Suppressor macrophage treated with lipopolysaccharide for 1 hour (primary cell): ENCODE measurements at places on chromosomes 16 and 17.

DNA sequence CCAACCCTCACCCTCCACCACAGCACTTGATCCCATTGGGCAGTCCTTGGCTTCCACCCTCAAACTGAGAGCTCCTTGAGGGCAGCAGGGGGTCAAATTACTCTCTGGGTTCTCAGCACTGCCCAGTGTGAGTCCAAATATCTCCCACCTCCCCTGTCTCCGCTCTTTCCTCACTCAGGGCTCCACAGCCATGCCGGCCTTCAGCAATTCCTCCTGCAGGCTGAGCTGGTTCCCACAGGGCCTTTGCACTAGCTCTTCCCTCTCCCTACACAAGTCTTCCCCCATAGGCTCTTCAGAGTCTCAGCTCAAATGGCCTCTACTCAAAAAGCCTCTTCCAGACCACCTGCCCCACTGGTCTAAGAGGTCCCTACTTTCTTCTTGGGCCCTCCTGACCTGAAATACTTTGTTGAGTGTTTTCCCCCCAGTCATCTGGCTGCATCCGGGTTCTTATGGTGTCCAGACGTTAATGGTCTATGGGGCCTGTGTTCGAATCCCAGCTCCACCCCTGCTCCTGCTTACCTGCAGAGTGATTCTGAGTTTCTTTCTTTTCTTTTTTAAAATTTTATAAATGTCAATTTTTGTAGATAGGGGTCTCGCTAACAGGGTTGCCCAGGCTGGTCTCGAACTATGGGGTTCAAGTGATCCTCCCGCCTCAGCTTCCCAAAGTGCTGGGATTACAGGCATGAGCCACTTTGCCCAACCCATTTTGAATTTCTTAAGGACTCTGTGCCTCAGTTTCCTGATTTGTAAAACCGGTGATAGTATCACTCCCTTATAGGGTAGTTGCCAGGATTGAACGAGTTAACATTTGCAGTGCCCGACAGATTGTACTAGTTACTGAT lies 973 bp upstream of the IL4R start:
- no peak for DNase-seq

- DNase-seq = no peak
Observed at GRCh38 chr16:89050868-89051311, 42.8 kb upstream of the ACSF3 start.

DNA sequence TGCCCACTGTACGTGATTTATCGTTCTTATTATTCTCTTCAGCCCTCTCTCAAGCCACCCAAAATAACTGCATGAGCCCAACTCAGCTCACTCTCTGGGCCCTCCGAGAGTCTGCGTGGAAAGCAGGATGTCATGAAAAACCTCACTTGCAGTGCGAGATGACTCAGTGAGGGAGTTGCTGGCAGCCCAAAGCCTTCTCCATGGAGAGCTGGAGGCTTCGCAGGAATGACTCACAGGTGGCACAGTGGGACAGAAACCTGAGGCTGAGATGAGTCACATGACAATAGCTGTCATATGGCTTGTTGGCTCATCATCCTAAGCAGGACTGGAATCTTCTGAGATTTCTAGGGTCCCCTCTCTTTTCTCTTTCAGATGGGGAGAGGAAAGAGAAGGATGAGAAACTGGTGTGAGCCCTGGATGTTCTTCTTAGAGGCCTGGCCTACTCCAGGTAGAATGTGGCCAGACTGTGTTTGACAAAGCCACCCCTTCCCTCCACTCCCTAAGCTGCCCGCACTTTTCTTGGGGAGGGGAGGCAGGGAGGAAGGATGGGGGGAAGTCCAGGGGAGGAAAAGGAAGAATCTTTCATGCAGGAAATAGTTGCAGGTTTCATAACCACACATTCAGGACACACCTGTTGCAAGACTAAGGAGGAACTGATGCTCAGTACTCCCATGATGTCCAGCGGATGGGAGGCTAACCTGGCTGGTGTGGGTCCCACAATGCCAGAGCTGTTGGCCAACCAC lies 160.6 kb upstream of the RPL38 start:
- DNase-seq = peak; percentile 52

GRCh38 chr16:5678371-5678770 lies 580.8 kb upstream of the EEF2KMT start:
- DNase-seq = no peak

GRCh38 chr16:727291-727977 lies 528 bp downstream of the HAGHL start:
- DNase-seq = peak; percentile 34

- no peak for DNase-seq
Observed at GRCh38 chr17:40445751-40446468, 2.7 kb downstream of the IGFBP4 start.

DNA sequence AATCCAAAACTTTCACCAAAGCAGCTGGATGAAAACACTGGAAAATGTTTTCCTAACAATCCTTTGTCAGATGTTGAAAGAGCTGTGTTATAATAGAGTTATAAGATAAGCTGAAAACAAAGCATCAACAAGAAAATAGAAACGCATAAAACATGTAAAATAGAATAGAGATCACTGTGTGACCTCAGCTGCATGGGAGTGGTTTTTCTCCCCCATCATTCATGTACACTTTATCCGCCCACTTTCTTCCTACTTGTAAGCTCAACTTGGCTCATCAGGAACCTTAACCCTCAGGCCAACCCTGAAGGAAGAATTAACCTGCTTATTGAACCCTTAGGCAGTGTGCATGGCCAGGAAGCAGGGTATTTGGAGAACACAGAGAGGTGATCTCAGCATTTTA lies 238.5 kb upstream of the PMFBP1 start:
- peak; percentile 5 for DNase-seq

GRCh38 chr16:2372684-2373083 lies 32.2 kb upstream of the ABCA3 start:
- no peak for DNase-seq
